ENCODE measurements at places on chromosomes 11 and 22.

DNA sequence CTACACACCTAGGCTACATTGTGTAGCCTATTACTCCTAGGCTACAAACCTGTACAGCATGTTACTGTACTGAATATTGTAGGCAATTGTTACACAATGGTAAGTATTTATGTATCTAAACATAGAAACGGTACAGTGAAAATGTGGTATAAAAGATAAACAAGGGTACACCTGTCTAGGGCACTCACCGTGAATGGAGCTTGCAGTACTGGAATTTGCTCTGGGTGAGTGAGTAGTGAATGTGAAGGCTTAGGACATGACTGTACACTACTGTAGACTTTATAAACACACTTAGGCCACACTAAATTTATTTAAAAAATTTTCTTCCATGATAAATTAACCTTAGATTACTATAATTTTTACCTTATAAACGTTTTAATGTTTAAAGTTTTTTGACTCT is 171.7 kb upstream of the NCAM1 start:
- no peak for DNase-seq

GRCh38 chr22:38727530-38728451 is 22.0 kb downstream of the GTPBP1 start:
- no peak for DNase-seq

- DNase-seq, result no peak
Observed at GRCh38 chr11:33829430-33830141, 55.3 kb upstream of the FBXO3 start.

DNA sequence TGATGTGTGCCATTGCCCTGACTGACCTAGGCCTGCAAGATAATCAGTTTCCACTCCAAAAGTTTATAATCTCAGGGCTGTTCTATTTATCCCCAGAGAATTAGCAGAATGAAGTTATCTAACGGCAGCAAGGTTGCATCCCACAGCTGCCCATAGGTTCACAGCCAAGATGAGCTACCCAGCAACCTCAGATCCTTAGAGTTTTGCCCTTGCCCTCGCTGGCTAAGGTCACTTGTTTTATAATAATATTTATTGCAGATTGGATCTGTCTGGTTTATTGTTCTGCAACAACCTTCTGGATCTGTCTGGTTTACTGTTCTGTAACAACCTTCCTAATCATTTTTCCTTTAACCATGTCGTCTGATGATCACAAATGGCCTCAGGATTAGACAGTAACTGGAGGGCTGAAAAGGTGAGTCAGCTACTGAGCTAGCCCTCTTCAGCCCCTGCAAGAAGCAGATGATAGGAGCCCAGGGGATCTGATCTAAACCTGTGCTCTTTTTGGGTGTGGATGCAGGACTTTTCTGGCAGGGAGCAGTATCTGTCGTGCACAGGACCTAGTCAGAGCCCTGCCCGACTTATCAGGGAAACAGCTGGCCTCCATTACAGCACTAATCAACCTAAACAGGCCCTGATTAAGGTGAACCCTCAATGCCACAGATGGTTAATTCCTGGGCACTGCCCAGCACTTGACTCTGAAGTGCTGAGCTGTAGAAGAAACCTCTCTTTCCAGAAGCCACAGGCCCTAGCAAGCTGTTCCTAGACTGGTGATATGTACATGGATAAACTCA is 642.9 kb upstream of the KIRREL3 start:
- DNase-seq, result no peak

DNA sequence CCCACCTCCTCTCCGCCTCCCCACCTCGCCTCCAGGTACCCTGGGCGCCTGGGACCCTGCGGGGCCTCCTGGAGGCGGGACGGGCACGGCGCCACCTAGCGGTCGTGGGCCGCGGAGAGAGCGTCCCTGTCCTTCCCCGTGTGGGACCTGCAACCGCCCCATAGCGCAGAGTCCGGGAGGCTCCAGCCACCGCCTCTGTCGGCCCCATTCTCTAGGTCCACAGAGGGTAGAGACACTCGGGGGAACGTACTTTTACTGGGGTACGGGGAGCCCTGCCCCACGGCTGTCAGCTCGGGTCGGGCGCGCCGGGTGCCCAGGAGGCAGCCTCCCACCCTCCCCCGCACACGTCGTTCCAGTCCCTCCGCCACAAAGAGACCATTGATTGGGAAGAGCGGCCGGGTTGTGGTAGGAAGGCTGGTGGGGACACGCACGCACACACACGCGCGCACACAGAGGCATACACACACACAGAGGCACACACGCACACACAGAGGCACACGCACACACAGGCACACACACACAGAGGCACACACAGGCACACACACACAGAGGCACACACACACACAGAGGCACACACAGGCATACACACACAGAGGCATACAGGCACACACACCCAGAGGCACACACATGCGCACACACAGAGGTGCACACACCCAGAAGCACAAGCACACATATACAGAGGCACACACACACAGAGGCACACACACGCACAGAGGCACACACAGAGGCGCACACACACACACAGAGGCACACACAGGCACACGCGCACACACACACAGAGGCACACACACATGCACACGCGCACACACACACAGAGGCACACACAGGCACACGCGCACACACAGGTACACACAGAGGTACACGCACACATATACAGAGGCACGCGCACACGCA is 12.6 kb upstream of the NECTIN1 start:
- DNase-seq, result peak; percentile 52

GRCh38 chr11:16240687-16241086 is 115.7 kb downstream of the SOX6 start:
- DNase-seq, result no peak

- DNase-seq, result no peak
Observed at GRCh38 chr22:47199261-47199978, 437.0 kb downstream of the TBC1D22A start.

GRCh38 chr22:38137876-38138687 is 27.6 kb upstream of the BAIAP2L2 start:
- no peak for DNase-seq

GRCh38 chr22:28351476-28351875 is 328.2 kb downstream of the TTC28 start:
- DNase-seq, result no peak
